Activated naive CD8-positive, alpha-beta T cell treated with anti-CD3 and anti-CD28 coated beads, Interleukin-2, amount 10 ng/mL, durations not matched to agents 7 days and 5 days (primary cell): ENCODE measurements at places on chromosomes 2 and 18.

DNA sequence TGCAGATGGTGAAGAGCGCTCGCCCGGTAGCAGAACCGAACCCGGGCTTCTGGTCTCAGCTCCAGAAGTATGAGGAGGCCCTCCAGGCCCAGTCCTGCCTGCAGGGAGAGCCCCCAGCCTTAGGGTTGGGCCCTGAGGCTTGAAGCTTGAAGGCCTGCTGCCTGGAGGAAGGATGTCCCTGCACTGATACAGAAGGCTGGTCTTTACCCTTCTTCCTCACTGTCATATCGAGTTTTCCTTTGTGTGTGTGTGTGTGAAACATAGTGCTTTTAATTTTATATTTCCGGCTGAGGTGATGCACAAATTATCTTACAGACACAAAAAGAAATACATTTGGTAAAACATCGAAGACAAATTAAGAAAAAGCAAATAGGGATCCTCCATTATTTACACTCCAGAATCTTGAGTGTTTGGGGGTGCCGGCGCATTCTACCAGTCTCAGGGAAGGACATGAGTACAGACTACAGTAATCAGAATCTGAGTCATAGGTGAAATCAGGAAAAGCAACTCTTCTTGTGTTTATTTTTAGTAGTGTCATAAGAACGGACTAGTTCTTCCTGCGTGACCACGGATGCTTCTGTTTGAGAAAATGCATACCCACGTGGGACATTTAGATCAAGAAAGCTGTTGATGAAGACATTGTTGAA is 1.3 kb downstream of the DUSP28 start:
- peak; percentile 31 for DNase-seq

- DNase-seq = no peak
These were observed 149.0 kb upstream of the CYP1B1 start for GRCh38 chr2:38224821-38225437.

DNA sequence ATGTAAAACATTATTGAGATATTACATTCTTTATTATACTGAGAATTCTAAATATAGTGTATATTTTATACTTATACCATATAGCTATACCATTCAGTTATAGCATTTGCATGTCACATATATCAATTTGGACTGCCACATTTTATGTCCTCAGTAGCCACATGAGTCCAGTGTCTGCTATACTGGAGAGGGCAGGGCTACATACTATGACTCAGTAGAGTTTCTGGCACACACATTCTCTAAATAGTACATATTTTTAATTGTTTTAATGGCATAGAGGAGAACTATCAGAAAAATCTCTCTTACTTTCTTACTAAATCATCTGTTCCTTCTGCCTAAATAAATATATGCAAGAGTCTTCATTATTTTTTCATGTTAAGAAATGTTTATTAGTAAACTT is 55.4 kb upstream of the COL5A2 start:
- no peak for DNase-seq

- DNase-seq = no peak
These were observed 110.0 kb upstream of the STON1 start for GRCh38 chr2:48419884-48420511.

DNA sequence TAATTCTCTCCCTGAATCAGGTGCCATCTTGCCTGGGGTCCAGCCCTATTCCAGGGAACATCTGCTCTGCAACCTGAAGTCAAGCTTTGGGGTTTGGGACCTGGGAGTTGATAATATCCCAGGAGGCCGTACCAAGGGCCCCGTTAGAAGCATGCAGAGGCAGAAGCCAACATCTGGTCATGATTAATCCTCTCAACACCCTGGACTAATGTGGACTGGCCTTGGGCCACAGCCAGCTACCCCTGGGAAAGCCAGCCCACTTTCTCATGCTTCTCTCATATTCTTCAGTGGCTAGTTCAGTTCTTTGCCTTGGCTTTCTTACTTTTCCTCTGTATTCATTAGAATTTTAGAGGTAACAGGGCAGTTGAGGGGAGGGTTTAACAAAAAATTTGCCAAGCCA is 515.6 kb upstream of the NRP2 start:
- DNase-seq = no peak

DNA sequence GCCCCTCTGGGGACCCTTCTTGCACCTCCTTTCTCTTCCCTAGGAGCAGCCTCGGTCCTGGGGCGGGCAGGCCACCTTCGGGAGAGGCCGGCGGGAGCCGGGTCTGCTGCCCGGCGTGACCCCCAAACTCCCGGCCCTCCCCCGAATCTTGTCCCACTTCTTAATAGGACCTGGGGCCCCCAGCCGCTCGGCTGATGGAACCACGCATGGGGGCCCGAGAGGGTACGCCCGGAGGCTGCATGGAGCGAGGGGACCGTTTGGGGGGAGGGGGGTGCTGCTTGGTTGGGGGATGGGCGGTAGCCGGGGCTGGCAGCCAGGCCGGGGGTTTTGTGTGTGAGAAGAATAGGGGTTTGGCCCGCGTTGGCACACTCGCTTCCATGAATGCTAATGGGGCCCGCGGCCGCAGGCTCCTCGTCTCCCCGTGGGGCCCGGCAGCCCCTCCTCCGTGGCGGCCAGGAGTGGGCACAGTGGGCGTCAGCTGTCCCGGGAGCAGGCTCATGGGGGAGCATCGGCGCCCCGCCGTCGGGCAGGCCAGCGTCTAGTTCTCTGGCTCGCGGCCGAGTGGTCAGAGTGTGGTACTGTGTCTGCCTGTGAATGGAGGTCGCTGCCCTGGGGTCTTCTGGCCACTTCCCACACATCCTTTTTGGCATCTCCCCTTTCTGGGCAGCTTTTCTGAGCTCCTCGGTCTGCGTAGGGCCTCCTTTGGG is 1.0 kb downstream of the GAREM2 start:
- no peak for DNase-seq

DNA sequence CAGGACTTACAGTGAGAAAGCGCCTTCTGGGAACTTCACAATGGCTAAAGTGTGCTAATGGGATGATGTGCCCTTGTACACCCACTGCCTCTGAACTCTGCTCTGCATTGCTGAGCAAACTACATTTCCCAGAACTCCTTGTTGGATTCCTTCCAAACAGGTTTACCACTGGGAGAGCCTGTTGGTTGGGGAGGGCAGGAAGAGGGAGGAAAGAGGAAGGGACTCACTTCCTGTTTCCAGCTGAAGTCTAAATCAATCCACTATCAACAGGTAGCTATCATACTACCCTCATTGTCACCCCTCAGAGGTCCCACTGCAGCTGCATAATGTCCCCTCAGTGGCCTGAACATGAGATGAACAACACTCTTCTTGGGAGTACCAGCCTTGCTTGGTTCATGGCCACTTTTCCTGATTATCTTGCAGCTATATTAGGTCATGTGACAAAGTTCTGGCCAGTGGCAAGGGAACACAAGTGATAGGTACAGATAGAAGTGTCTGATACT is 109.7 kb downstream of the MSH2 start:
- no peak for DNase-seq

GRCh38 chr2:168198476-168199207 is 48.8 kb downstream of the STK39 start:
- no peak for DNase-seq
